ENCODE measurements at places on chromosomes 5 and 9.

DNA sequence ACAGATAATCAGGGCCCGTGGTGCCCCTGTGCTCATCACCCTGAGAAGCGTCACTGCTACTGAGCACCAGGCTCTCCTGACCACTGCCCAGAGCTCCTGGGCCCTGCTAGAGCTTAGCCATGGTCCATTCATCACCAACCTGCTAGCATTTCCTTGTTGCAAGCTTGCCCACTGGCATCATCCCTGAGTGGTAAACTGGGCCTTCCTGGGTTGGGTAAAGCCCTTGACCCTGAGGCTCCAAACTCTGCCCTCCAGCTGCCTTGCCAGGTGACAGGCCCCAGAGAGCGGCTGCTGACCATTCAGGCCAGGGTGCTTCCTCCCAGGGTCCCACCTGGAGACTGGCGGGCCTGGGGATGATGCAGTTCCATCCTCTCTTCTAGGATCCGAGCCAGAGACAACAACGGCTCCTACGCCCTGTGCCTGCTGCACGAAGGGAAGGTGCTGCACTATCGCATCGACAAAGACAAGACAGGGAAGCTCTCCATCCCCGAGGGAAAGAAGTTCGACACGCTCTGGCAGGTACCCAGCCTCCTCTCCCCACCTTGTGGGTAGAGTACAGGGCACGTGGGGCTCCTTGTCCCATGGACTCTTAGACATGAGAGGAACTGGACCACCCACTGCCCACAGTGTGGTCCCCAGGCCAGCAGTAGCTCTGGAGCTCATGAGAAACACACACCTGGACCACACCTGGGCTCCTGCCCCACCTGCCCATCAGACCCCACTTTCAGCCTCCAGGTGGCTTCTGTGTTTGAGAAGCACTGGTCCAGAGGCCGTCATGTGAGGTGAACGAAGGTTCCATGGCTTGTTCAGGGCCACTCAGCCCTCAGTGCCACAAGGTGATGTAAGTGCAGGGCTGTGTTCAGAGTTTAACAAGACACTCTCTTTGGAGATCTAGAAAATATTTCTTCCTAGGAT is 60.5 kb downstream of the SYK start:
- DNase-seq: no peak

- no peak for DNase-seq
Observed at GRCh38 chr9:116539549-116539948, 147.6 kb upstream of the TRIM32 start.

GRCh38 chr5:136424835-136425584 is 59.7 kb upstream of the TRPC7 start:
- DNase-seq: peak; percentile 87

DNA sequence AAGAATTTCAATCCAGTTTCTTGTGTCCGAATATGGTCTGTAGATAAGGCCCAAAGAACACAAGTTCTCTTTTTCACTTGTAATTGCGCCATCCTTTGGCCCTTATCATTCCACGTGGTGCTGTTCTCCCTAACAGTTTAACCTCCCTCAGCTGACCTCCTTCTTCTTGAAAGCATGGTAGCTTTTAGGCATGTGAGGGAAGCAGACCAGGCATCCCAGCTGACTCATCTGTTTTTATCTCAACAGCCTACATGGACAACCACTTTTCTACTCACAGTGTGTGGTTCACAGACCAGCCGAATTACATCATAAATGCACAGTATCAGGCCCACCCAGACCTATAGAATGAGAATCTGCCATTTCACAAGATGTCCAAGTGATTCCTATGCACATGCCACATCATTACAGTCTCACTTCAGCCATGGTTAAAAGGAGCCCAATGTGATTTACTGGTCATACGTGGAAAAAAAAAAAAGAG is 26.9 kb upstream of the PLIN2 start:
- peak; percentile 96 for DNase-seq

- DNase-seq: peak; percentile 49
Observed at GRCh38 chr5:157204765-157205164, 24.1 kb downstream of the ITK start.

DNA sequence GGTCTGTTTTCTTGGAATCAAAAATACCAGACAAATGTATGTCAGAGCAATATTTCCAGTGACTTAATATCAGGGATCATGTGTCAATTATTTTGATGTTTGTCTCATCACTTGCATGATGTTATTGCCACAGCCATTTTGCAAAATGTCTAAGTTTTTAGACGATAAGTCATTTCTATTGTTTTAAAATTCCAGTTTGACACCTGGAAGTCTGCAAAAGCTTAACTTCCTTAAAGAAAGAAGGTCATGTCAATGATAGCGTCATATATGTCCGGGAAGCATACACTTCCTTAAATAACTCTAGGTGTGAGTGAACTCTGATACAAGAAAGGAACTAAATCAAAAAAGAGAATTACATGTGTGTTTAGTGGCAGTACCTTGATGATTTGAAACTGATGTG is 259.5 kb downstream of the EDIL3 start:
- no peak for DNase-seq

DNA sequence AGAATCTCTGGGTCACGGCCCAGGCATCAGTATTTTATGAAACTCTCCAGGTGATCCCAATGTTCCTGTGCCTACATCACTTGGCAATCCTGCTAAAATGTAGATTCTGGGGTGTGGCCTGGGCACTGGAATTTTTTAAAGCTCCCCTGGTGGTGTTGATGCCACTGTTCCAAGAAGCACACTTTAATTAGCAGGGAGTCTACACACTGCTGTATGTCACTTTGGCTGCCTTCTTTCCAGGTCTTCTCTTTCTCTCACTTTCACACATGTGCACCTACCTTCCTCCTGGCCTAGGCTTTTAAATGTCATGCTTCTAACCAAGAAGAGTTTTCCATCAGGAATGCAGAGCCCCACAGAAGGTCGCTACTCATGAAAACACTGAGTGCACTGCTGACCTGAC is 136.0 kb upstream of the ALDH1B1 start:
- DNase-seq: no peak

DNA sequence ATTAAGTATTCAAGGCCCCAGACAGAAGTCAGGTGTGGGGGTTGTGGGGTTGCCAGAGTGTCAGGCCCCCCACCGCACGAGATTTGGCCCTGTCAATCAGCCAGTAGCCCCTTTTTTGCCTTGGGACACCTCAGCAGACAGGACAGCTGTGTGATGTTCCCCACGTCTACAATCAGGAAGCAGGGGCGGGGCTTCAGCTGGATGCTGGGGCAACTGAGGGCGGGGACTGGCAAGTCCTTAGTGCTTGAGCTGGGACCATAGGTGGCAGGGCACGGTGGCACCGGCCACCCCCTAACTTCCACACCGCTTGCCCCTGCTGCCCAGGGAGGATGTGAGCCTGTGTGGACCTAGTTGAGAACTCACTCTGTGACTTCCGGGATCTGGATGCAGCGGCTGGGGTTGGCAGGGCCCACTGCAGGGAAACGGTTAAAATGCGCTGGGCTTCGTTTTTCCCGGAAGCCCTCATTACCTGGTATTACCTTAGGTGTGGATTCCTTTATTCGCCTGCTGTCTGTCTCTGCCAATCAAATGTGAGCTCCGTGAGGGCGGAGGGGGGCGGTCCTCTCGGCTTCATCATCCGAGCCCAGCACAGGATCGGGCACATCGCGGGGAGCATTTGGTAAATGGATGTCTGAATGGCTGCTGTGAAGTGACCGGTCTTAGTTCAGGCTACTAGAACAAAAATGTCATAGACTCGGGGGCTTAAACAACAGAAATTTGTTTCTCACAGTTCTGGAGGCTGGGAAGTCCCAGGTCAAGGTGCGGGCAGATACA is 7.5 kb upstream of the GTF3C5 start:
- DNase-seq: peak; percentile 64

DNA sequence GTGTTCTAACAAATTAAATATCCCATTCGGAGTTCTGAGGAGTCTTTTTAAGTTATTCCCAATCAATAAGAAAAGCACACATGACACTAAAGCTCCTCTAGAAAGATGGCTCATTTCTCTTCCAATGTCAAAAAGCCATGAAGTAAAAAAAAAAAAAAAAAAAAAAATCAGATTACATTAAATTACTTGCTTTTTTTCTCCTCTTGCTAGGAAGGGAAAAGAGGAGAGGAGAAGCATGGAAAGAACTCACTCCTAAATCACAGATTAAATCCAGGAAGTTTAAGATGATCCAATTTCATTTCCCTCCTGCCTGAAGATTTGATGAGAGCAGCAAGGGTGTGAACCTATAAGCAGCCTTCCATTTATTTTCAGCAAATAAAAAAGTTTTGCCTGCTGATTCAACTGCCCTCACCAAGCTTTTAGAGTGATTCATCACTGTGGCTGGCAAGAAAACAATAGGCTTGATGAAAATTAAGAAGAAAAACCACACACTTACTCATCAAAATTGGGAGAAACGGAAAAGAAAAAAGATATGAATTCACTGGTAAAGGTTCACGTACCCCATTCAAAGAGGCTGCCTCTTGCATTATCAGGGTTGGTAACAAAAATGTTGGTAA is 19.7 kb downstream of the MYO10 start:
- DNase-seq: no peak

GRCh38 chr9:19192202-19193028 is 38.1 kb upstream of the DENND4C start:
- no peak for DNase-seq

DNA sequence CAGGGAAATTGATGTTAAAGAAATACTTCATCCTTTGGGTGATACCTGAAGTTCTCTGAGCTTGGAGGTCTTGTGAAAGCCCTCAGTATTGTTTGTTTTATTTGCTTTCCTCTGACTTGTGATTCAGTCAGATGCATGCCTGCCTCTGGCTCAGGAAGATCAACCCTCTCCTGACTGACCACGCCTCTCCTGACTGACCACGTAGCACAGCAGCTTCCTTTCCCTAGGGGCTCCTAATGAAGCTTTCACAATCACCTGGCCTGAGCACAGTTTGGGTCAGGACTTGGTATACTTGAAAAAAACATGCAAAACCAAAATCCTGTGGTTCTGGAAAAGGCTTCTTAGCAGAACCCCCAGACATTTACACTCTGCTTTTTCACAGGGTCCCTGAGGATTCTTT is 3.8 kb downstream of the TGFBI start:
- DNase-seq: no peak

- no peak for DNase-seq
Observed at GRCh38 chr5:93674138-93674537, 67.3 kb downstream of the POU5F2 start.

- DNase-seq: no peak
Observed at GRCh38 chr9:123251741-123252140, 16.6 kb downstream of the STRBP start.

GRCh38 chr9:68653141-68653595 is 51.9 kb upstream of the PIP5K1B start:
- no peak for DNase-seq

GRCh38 chr9:34254966-34255825 is 73.9 kb downstream of the KIF24 start:
- DNase-seq: no peak

GRCh38 chr5:56159521-56159947 is 73.6 kb downstream of the ANKRD55 start:
- DNase-seq: peak; percentile 80

DNA sequence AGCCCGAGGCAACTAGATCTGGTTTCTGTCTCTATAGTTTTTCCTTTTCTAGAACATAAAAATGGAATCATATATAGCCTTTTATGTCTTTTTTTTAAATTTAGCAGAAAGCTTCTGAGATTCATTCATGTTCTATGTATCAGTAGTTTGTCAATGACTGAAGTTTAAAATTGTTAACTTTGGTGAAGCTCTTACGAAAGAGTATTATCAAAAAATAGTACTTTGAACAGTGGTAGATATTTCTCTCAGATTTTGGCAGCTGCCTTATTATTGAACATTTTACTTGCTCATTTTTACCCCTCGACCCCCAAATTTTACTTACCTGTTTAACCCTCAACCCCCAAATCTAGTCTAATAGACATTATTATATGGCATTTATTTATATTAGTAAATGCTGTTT is 10.2 kb downstream of the NIPBL start:
- DNase-seq: no peak

DNA sequence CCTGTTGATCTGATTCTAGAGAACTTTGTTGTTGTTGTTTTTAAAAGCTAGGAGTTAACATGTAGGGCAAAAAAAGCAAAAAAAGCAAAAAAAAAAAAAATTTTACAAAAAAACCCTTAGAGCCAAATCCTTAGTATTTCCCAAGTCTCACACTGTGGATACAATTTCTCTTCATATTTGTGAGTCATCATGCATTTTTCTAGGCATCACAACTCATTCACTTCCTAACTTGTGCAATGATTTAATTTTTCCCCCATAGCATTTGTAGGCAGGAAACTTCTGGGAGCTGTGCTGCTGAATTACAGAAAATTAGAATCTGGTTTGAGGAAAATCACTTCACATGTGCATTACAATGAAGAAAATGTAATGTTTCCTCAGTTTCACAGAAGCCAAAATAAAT is 91.9 kb downstream of the MARCHF3 start:
- DNase-seq: no peak

DNA sequence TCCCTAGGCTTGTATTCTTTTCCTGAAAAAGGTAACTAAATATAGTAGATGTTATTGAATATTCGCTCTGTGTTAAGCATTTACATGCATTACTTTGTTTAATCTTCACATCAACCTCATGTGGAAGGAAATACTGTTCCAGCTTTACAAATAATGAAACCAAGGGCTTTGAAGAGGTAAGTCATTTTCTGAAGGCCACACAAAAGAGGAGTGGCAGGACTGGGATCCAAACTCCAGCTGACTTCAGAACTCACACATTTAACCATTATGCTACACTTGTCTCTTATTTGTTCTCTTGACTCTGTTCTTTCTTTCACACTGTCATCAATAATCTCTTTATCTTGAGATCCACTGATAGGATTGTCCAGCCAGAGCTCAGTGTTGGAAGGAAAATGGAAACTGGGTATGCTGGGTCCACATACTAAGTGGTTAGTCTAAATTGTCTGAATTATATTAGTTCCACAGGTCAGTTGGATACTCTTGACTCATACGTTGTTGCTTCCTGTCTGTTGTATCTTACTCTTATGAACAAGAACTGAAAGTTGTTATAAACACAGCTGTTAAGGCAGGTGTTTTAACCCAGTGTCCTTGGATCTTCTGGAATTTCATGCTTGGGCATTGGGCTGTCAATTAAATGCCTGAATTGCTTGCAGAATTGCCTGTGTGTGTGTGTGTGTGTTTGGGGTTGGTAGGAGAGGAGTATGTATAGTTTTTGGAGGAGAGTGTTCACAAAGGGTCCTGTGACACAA is 65.6 kb downstream of the TLE4 start:
- no peak for DNase-seq

Measured in suppressor macrophage (primary cell).